PC-9 (cell line): ENCODE measurements at places on chromosomes 3 and 15. TPM values are rescaled to one million over a fixed set of nuclear protein-coding genes. Genes with fewer than 3 reads are reported as not detected.

The BOC gene
- total RNA-seq, result 3.0 and 6.2 TPM in 2 replicates

- DNase-seq, result no peak
- no peak overlapping the region for H3K27ac ChIP-seq
- H3K36me3 ChIP-seq, result no peaks in the 10 kb centered on the region
- no peak overlapping the region for H3K4me3 ChIP-seq
- no peaks in the 10 kb centered on the region for H3K27me3 ChIP-seq
- no peaks in the 10 kb centered on the region for H3K4me1 ChIP-seq
Measured at GRCh38 chr3:30271781-30272180, 334.6 kb upstream of the TGFBR2 start.

GRCh38 chr3:90069748-90070147 lies 962.3 kb downstream of the EPHA3 start:
- H3K27ac ChIP-seq, result no peak overlapping the region
- no peaks in the 10 kb centered on the region for H3K4me1 ChIP-seq
- no peak for DNase-seq
- no peak overlapping the region for H3K4me3 ChIP-seq

GRCh38 chr15:80478075-80478474 lies 73.9 kb downstream of the ARNT2 start:
- no peaks in the 10 kb centered on the region for H3K36me3 ChIP-seq
- DNase-seq, result no peak

GRCh38 chr15:94099574-94099960 lies 131.8 kb upstream of the MCTP2 start:
- no peak overlapping the region for H3K4me3 ChIP-seq
- no peak for DNase-seq
- H3K4me1 ChIP-seq, result no peaks in the 10 kb centered on the region
- H3K27me3 ChIP-seq, result 0 out of 2 replicates have a peak, but pooled peaks cover 2% of the 10 kb centered on the region
- H3K36me3 ChIP-seq, result no peaks in the 10 kb centered on the region
- no peak overlapping the region for H3K27ac ChIP-seq

- DNase-seq, result no peak
- H3K27me3 ChIP-seq, result no peaks in the 10 kb centered on the region
- H3K4me1 ChIP-seq, result no peaks in the 10 kb centered on the region
- no peak overlapping the region for H3K27ac ChIP-seq
Measured at GRCh38 chr15:85284497-85284896, 95.9 kb upstream of the AKAP13 start.
